ENCODE measurements at places on chromosomes 4 and X.

DNA sequence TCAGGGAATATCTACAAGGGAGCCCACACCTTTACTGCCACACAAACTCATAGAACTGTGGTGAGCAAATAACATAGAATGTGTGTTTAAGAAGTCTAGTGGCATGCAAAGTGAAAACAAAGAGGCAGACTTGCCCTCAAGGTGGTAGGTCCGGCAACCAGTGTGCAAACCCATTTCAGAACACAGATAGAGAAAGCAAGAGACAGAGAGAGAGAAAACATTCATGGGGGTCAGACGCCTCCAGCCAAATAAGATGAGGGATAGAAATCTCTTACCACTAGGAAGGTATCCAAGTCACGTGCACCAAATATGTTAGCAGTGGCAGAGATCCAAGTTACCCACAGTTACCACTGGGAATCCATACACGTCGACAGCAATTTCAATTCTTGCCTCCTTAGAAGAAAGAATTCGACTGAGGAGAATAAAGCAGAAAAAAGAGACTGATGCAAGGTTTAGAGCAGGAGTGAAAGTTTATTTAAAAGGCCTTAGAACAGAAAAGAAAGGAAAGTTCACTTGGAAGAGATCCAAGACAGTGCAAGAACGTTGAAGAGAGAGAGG lies 252.8 kb downstream of the NAP1L3 start:
- DNase-seq = no peak

DNA sequence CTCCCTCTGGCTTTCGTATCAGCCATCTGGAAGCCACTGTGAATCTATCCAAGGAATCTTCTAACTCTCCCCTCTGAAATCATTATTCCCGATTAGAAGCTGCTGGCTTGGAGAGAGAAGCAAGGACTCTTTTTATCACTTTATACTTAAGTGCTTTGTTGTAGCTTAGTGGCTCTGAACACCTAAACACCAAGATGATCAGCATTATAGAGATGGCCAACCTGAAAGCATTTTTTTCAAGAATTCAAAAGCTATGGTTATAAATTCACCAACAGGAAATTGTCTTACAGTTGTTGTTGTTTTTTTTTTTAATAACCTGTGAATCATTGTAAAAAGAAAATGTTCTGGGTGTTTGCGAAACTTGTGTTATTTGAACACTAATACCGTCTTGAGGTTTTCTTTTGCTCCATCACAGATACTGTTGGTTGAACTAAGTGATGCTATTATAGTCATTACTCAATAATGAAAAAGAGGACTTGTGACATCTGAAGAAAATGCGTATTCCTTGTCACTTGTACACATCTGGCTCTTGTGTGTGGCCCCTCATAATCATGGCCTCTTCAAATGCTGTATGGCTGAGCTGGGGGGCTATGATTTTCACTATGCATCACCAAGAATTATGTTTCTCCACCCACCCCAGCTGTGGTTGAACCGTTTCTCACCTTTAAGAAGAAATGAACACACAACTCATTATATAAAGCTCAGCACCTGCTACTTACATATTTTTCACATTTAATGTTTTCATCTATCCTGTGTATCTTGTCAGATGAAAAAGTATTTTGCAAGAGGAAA lies 11.8 kb upstream of the SMIM43 start:
- DNase-seq = no peak

GRCh38 chr4:10239982-10240654 lies 123.5 kb upstream of the WDR1 start:
- DNase-seq = no peak

GRCh38 chr4:154018659-154019058 lies 229.8 kb upstream of the SFRP2 start:
- DNase-seq = no peak

DNA sequence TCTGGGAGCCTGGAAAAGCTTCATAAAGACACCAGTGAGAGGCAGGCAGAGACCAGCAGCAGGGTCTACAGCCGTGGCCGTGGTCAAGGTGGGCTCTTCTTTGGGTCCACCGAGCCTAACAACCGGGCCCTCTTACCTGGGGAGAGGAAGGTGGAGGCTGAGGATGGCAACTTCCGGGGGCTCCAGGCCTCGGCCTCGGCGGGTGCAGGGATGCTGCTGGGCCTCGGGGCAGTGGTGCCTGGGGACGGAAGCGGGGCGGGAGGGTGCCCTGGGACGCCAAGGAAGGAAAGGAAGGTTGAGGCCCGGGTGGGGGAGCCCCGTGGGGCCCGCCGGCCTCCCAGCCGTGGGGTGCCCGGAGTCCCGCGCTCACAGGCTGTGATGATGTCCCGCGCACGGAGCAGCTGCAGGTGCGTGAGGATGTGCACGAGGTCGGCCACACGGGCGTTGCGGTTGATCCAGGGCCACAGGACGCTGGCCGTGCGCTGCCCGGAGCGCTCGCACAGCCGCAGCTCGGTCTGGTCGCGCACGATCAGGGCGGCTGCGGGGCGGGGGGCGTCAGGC lies 561 bp downstream of the IRAK1 start:
- DNase-seq = no peak

GRCh38 chrX:98029861-98030260 lies 1146.2 kb downstream of the RPA4 start:
- DNase-seq = peak; percentile 29

DNA sequence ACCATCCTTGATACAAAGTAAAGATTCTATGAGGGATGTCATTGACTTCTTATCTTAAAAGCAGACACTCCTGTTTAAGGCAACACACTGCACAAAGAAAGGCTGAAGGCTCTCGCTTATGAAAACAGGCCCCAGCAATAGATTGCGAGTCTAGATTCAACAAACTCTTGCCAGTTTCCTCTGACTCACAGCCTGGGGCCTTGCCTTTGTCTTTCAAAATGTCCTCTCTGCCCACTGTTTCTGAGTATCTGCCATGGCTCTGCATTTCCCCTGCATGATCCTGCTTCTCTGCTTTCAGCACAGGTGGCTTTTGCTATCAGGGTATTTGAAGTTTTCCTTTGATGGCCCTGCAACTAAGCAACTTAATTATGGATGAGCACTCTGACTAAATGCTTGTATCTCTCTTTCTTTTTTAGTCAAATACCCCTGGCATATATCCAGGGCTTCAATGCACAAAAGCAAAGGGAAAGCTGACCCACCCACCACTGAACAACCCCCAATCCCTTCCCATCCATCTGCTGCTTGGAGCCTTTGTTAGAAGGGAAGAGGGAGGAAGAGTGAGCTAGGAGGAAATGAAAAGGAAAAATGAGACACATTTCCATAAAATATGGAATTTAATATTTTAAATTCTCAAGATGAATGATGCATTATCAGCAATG lies 32.2 kb downstream of the NDP start:
- no peak for DNase-seq

DNA sequence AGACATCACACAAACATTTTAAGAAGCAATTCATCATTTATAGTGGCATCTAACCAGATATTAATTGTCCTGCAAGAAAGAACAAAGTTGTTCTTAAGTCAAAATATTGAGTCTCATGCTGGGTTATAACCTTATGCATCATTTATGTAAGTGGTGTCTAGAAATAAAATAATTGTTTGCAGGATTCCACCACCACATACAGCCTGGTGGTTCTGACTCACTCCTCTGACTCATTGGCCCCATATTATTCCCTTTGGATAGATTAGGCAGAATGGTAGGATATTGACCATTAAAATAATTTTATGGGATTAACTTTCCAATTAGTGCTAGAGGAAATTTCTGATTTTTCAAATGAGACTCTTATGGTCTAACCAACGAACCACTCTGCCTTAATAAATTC lies 384.5 kb downstream of the GRXCR1 start:
- DNase-seq = no peak

DNA sequence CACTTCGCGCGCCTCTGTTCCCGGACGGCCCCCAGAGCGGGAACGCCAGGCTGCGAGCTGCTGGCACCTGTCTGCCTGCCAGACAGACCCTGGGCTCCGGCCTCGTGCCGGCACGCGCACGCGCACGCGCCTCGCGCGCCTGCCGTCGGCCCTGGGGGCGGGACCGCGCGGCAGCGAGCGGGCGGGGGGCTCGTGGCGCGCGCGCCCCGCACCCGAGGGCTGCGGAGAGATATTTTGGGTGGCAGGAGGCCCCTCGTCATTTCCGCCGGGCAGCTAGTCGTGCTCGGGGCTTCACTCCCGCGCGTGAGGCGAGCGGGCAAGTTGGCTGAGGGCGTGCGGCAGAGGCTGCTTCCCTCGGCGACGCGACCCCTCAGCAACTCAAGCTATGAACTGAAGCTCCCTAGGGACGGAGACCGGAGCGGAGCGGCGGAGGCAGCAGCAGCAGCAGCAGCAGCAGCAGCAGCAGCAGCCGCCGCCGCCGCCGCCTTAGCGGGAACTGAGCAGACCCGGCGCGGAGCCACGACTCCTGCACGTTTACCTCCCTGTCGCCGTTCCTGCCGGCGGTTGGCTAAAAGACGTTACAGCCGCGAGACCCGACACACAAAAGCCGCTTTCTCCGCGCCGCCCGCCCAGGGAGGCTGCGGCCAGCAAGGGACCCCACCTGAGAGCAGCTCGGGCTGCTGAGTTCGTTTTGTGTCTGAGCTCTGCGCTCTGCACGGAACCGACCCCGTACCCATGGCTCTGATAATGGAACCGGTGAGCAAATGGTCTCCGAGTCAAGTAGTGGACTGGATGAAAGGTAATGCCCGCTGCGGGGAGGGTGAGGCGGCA lies at the start of gene CNKSR2:
Gene CNKSR2 (plus strand): TSS at position 256 of the 831 bp plus-strand sequence. CDS start 480 bp downstream, at position 736.
- peak; percentile 55 for DNase-seq

DNA sequence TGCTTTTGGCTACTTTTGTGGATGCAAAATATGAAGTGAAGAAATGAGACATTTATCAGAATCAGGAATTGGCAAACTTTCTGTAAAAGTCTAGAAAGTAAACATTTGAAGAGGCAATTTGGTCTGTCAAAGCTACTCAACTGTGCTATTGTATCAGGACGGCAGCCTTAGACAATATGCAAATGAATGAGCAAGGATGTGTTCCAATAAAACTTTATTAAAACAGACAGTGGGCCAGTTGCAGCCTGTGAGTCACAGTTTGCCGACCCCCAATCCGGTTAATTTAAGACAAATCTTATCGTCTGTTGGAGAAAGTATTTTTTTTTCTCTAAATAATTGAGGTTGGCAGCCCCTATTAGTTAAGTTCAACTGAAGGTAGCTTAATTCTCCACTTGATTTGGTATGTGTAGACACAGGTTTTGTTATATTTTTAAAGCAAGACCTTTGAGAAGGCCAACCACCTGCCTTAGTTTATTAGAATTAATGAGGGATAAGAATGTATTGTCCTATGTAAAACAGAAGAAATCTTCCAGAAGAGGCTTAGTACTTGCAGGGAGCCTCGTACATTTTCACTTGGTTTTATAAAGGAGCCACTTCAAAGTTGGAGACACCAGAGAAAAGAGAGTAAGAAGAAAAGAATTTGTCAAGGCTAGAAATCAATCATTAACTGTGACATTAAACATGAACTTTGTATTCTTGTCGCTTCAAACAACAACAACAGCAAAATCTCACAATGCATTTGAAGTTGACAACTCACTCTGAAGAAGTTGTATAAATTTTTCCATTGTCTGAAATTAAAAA lies 81.6 kb upstream of the FAT1 start:
- no peak for DNase-seq

GRCh38 chr4:29073571-29073970 lies 1646.6 kb upstream of the PCDH7 start:
- no peak for DNase-seq

GRCh38 chr4:46550471-46550870 lies 160.5 kb upstream of the GABRA2 start:
- DNase-seq = no peak

DNA sequence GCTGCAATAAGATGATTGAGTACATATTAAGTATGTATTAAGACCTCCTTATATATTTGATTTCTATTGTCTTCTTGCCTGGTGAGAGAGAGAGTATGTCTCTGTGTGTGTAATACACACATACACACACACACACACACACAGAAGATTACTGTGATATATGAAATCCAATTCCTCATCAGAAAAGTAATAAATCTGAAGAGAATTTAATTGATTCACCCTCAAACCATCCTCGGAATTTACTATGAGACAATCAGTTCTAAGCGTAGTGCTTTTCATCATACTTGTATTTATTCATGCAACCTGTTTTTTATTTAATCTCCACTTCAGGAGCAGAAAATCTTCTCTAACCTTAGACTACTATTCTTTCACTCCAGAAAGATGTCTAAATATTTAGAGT lies 62.3 kb upstream of the TLL1 start:
- DNase-seq = no peak

DNA sequence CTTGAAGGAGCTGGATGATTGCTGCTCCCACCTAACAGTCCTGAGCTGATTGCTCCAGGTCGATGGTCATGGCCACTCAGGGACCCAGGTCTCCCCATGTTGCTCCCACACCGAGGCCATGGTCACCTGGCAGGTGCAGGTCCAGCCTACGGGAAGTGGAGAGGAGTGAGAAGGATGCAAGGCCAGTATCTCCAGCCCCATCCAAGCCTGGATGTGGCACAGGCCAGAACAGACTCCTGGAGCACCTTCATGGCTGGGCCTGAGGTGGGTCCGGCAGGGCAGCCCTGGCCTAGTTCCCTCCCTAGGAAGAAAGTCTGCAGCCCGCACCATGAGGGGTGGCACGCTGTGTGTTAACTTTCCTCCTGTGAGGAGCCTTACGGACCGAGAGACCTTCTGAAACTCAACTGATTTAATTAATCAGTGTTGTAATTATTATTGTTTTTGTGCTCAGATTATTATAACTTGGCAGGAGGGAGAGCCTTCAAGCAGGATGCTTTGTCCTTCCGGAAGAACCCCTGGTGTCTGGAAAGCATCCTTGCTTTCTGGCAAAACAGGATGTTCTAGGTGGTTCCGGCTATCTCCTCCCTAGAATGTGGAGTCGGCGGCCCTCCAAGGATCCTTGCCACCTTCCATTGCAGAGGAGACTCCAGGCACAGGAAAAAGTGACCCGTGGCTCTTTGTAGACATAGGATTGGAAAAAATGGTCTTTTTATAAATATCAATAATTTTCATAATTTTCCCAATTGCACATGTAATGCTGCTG lies 92.3 kb upstream of the ADRA2C start:
- peak; percentile 56 for DNase-seq

DNA sequence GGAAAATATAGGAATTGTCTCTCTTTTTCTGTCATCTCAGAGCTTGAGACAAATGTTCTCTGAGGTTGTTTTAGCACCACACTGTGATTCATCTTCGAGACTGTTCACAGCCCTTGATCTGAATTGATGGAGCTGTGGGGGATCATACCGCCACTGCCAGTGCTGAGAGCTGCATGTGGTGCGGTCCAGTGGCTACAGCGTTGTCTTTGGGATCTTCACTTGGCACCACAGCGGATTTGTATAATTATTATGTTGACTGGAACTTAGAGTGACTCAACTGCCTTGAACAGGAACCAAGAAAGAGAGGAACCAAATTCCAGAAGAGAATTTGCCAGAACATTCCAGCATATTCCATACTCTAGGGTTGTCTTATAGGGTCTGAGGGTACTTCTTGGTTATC lies 29.1 kb downstream of the TBL1X start:
- DNase-seq = no peak

DNA sequence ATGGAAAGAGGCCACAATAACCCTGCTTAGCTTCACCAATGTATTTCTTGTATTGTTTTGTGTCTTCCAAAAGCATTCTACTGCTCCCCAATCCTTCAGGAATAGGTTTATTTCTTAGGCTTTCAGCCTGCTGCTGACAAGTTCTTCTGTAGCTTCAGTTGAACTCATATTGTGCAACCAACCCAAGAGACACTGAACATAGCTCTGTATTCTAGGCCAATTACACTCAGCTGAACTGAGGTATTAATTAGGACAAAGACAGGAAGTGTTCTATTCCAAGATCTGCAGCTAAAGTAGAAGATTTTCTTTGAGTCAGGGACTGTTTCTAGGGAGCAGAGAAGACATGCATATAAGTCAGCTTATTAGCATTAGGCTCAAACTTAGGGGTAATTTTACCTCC lies 151.8 kb downstream of the LHFPL1 start:
- no peak for DNase-seq

Data from suprapubic skin (tissue), 4 donors.